NCI-H524 treated with DMSO at 0.1 percent for 48 hours (cell line): ENCODE measurements at places on chromosomes 7 and 10.

GRCh38 chr7:157097569-157097968 lies 41.2 kb upstream of the UBE3C start:
- no peak for DNase-seq

DNA sequence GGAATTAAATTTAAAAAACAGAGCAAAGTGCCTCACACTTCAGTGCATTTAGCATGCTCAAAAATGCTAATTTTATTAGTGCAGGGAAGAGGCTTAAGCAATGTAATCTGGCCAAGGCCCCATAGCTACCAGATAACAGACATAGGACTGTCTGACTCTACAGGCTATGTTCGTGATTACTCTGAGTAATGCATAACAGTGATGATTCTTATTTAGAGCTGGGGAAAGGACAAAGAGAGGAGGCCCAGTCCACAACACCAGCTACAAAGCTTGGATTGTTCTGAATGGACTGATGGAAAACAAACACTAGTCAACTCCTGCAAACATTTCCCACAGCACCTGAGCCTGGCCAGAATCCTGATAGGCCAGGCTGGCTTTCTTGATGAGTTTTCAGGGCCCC lies 8.4 kb upstream of the CH25H start:
- no peak for DNase-seq

GRCh38 chr10:126917975-126918908 lies 13.0 kb downstream of the DOCK1 start:
- DNase-seq, result no peak

DNA sequence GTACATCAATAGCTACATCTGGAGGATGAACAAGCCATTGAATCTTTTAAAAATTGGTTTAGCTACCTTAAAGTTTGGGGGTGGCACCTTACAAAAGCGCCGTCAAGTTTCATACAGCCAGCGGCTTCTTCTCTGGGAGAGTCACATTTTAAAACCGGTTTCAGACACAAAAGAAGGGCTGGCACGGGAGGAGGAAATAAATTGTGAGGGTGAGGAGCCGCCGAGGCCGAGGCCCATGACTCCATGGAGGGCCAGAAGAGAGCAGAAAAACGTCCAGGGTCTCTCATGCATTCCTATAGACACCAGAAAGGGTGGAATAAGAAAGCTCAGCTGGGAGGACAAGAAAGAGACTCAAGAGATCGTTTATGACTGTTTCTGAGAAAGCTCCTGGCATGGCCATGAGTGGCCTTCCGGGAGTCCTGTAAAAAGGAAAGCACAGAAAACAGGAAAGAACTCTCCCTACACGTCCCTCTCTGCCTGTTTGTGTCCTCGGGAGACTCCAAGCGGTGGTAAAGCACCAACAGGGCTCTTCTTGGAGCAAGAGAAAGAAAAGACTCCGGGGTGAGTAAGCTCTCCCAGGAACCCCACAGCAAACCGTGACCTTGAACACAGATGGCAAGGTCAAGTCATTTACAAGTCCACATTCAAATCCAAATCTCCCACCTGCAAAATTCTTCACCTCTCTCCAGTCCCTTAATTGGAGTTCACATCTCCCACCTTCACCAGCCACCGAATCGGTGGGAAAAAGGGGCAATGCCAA lies 1.8 kb downstream of the FRAT2 start:
- no peak for DNase-seq

- no peak for DNase-seq
These were observed 1.6 kb downstream of the SEPHS1 start for GRCh38 chr10:13346283-13347042.

DNA sequence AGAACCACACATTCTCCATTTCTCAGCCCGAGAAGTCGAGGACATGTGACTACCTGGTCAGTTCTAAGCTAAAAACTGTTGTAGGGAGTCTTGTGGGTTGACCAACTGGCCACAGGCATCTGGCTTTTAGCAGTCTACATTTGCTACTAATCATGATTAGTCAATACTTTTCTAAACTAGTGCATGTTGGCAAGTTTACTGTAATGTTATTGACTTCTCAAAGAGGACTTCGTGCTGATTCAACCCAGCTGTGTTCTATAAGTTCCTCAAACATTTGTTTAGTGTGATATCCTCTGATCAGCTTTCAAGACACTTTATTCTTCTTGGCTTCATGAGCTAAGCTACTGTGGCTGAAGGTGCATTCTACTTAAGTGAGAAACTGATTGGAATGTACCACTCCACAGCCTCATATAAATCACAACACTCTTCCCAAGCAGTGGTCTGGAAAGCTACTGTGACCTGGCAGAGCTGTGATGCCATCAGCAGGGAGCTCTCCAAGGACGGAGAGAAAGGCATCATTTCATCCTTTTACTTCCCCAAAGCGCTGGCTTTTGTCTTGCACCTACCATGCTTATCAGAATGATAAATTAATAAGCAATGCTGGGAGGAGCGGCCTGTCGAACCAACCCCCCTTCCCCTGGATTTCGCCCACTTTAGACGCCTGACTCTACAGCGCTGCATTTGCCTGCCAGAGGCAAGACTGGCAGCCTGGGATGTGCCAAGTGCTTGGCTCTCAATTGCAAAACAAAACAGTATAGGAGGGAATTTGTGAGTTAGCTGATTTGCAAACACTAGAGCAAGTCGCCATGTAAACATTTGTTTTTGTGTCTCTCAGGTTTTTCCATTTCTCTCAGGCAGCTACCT lies 206.7 kb upstream of the PLXNA4 start:
- DNase-seq, result no peak

DNA sequence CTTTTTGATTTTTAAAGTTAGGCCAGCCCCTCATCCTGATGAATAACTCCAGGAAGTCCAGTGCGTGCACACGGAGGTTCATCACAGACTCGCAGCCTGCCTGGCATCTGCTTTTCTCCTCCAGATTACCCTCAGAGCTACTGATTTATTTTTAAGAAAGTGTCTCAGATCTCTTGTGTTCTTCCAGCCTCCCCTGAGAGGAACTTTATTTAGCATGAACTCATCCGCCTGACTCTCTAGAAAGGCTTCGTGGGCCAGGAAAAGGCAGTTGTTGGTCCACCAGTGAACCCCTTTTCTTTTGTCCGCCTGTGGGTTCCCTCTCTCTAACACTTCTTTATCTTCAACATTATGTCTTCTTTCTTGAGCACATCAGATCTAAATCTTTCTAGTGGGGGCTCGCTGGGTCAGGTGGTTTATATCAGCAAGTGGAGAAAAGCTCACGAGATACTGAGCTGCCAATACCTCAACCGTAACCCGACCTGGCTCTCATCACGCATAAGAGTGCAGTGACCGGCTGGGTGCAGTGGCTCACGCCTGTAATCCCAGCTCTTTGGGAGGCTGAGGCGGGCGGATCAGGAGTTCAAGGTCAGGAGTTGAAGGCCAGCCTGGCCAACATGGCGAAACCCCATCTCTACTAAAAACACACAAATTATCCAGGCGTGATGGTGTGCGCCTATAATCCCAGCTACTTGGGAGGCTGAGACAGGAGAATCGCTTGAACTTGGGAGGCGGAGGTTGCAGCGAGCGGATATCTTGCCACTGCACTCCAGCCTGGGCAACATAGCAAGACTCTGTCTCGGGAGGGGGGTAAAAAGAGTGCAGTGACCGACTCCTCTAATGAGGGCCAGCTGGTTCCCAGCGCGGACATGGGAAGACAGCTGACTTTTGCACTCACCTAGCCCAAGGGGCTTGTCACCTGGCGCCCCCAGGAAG lies 162.3 kb downstream of the CCDC3 start:
- no peak for DNase-seq

DNA sequence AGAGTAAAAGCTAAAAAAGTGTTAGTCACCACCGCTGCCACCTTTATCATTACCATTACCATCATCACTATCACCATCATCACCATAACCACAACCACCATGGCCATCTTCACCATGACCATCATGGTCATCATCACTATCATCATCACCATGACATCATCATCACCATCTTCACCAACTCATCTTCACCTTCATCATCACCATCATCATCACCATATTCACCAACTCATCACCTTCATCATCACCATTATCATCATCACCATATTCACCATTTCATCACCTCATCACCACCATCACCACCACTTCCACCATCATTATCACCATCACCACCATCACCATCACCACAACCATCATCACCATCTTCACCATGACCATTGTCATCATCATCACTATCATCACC lies 46.5 kb upstream of the PDGFA start:
- DNase-seq, result no peak

DNA sequence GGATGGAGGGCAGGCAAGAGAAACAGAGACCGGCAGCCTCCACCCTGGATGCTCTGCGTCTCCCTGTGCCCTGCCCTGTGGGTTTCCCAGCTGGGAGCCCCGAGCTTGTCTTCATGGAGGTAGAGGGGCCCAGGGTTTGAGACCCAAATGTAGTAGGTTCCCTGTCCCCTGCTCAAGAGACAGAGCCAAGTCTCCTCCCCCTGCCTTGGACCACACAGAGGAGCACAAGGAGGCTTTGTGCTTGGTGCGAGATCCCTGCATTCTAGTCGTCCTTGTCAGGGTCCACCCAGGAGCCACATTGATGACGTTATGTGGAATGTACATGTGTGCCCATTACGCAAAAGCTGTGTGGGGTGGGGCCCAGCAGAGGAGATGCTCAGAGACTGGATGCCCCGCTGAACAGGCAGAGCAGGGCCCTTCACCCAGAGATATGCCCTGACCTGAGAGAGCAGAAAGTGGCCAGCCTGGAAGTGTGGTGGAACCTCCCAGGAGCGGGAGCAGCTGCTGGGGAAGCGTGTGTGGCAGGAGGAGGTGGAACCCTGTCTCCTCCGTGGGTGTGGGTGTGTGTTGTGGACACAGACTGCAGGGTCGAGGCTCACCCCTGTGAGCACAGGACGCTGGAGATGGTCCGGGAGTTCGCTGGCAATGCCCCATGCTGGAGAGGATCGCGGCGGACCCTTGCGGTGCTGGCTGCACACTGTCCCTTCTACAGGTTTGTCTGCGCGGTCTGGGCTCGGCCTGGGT lies 39.3 kb downstream of the VWA2 start:
- DNase-seq, result no peak

DNA sequence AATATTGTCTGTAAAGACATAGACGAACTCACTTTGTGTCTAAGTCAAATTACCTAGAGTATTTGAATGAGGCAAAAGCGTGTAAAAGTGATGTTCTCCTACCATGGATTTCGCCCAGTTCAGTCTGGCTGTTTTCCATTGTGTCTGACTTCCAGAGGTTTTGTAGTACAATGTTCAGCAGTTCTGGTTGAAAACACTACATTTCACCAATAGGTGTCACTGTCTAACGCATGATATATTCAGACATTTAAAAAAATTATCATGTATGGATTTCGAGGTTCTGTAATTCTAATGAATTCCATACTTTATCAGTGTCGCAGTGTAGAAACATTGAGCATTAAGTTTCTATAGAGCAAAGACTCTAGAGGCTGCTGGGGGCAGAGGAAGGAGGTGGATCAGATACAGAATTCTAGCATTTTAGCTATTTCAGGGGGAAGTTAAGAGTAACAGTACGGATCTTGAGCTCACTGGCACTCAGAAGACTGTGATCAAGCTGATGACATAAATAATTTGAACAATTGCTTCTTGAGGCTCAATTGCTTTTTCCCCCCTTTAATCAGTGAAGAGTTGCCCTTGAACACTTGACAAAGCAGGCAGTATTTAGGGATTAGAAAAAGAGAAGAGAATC lies 196.9 kb upstream of the RHOBTB1 start:
- no peak for DNase-seq

DNA sequence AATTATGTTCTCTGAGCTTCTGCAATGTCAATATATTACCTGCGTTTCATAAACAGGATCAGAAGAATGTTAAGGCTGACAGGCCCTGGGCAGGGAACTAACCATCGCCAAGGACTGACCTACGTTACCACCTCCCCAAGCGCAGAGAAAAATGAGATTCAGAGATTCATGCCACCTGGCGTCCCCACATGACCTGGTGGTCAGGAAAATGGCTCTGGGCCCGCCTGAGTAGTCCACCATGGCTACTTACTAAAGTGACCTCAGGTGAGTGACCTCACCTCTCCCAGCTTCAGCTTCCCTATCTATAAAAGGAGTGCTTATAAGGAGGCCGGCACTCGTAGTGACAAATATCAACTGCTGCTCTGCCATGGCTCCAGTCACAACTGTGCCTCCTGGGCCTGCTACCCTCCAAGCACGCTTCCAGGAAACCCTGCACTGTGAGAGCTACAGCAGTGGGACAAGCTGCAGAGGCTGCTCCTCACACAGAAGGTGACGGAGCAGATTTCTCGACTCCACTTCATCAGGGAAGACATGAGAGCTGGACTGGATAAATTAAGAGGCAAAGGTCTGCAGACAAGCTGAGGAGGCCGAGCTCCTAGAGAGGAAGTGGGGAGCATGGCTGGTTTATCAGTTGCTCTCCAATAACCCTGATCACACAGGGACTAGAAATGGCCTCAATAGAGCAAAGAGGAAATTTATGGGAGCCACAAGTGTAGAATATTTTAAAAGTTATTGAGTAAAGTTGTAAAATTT lies 103.0 kb downstream of the RNF216 start:
- DNase-seq, result no peak

DNA sequence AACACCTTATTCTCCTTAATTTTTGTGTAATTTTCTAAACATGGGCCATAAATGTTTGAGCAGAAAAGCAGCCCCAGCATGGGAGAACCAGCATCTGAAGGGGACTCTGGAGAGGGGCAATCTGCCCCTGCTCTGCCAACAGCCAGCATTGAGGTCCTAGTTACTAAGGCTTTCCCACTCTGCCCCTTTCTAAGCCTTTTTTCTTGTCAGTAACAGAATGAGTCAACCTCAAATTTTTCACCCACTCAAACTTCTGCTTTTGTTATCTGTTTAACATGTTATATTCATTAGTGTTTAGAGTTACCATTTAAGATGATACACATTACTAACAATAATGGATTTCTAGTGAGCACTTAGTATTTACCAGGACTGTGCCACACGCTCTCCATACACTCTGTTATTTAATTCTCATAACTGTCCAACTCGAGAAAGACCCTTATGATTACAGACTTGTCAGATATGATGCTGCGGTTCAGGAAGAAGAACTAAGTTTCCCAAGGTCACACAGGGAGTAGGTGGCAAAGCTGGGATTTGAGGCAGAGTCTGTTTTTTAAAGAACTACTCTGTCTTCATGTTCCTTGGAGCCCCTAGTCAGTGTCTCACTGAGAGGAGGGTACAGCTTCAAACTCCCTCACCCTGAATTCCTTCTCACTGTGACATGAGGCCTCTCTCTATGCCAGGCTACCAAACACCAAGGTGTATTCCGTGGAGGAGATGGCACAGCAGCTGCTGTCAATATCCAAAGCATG lies 19.9 kb upstream of the GPAM start:
- no peak for DNase-seq

GRCh38 chr10:132461683-132462231 lies 64.8 kb downstream of the PWWP2B start:
- no peak for DNase-seq

DNA sequence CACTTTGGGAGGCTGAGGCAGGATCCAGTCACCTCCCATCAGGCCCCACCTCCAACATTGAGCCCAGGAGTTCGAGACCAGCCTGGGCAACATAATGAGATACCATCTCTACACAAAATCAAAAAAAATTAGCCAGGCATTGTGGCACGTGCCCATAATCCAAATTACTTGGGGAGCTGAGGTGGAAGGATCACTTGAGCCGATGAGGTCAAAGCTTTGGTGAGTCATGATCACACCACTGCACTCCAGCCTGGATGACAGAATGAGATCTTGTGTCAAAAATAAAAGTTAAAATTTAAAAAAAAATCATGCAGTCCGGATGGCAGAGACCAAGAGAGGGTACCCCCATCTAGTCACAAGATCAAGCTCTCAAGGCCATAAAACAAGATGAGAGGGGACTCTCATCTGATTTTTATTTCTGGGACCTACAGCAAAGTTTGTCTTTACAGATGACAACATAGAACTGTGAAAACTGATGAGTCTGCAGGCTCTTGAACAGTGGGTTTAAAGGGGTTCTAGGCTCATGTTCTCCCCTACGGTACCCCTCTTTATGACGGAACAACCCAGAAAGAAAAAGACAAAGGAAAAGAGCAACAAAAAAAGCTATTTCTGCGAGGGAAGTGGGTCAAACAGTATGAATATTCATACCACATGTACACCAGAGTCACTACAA lies 28.9 kb upstream of the CREB3L2 start:
- DNase-seq, result no peak
